Ovary (tissue), 10 donors: ENCODE measurements at places on chromosomes 5 and 9.

DNA sequence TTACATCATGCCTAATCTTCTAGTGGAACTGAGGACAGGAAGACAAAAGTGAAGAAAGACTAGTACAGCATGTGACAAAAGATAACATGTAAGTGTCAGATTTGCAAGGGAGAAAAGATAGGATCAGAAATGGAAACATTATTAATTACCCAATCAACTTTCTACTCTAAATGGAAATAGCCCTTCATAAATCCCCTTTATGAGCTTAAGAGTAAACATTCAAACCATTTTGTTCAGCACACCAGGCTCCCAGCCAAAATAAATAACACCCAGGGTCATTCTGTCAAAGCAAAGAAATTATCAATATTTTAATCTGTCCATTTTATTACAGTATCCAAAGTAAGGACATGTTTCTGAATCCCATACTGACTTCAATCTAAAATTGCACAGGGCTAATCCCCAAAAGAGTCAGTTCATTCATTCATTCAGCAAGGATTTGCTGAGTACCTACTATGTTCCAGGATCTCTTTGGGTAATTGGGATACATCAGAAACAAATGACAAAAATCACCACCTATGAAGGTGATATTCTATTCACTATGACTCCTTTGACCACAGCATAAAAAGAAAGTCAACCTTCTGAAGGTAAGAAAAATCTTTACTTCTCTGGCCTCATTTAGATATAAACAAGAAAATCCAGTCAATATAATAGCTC lies 5.3 kb downstream of the PRELID2 start:
- no peak for DNase-seq

- no peak for DNase-seq
These were observed 134.0 kb downstream of the KCTD16 start for GRCh38 chr5:144304688-144305087.

DNA sequence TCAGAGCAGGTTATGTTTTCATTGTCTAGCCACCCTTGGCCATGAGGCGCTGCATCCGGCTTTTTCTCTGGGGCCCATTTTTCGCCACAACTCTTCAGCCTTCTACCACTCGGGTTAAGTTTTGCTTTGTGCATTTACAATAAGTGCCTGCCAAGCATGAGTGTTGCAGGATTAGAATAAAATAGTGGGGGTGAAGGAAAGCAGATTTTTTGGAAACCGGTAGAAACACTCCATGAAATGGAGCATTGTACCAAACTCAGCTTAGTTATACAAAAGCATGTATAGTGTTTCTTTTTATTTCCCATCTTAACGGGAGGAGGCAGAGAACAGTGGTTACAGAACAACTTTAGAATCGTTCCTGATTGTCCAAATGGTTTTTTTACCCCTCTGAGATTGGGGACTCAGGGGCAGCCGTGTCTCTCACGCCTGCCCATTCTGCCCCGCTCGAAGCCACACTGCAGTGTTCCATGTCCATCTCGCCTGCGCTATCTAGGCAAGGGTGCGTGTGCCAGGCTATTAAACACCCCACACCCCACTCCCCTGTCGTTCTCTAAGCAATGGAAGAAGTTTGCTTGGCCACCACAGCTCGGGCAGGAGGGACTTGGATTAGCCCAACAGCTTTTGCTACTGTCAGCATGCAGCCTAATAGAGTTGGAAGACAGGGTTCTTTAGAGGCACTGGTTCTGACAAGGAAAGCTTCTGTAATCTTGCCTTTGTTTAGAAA lies 268.8 kb upstream of the WWC1 start:
- DNase-seq = no peak

DNA sequence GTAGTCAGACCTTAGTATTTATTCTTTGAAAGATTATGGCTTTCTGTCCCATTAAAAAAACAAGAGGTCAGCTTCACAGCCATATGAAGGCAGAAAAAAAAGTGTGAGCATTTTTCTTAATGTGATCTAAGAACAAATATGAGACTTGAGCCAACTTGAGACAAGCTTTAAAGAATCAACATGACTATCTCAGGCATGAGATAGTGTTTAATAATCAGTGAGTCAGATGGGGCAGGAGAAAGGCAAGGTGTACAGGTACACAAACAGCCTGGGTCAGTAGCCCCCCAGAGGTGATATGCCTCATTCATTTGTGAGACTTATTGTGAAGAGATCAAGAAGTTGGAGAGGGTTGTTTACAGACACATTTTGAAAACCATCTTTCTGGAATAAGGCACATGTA lies 83.6 kb downstream of the GDNF start:
- no peak for DNase-seq

DNA sequence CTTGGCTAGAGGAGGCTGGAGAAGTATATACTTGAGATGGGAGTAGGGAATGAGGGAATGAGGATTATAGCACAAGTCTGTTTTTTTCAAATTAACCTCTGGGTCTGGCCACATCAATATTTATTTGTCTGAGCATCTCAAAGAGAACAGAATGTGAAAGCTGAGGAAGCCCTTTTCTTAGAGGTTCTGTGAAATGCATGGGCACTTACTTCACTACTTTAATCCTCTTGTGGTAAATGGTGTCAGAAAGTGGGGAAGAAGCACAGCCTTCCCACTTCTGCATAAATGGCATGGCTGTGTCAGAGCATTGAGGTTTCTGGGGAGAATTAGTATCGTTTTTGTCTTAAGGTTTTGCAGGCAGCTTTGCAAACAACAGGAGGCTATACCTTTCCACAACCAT lies 48.6 kb downstream of the SPATA31D1 start:
- no peak for DNase-seq
